ENCODE measurements at places on chromosomes 1 and 21. TPM values are rescaled to one million over a fixed set of nuclear protein-coding genes. Genes with fewer than 3 reads are reported as not detected.

DNA sequence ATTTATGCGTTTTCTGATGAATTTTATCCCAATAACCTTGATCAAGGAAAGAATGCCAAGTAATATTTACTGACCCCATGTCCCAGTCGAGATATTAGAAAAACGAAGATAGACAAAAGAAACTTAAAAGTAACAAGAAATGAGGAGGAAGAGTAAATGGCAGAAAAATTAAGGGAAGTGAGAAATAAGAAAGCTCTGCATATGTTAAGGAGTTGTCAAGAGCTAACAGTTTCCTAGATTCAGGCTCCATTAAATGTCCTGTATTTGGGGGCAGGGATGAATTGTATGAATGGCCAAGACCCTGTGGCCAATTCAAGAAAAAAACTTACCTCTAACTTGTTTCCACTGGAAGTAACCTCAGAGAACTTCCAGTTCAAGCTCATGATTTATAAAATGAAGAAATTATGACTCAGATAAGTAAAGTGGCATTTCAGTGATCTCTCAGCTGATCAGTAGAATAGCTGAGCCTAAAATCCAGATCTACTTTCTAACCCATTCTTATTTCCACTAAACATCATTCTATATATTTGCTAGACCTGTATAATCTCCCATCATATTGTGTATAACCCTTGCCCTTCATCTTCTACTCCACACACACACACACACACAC lies 73.2 kb downstream of the ZC3H11B start:
- H3K4me3 ChIP-seq: no peak overlapping the region
- H3K36me3 ChIP-seq: peaks cover 2% of the 10 kb centered on the region
- no peaks in the 10 kb centered on the region for H3K27me3 ChIP-seq
- no peak overlapping the region for H3K27ac ChIP-seq

- no peaks in the 10 kb centered on the region for H3K4me1 ChIP-seq
- H3K27ac ChIP-seq: no peak overlapping the region
- no peak for DNase-seq
- H3K36me3 ChIP-seq: no peaks in the 10 kb centered on the region
- H3K4me3 ChIP-seq: no peak overlapping the region
Observed at GRCh38 chr1:89980605-89981004, 14.3 kb upstream of the ZNF326 start.

- H3K4me1 ChIP-seq: no peaks in the 10 kb centered on the region
- no peak overlapping the region for H3K4me3 ChIP-seq
- DNase-seq: no peak
- H3K36me3 ChIP-seq: no peaks in the 10 kb centered on the region
- no peak overlapping the region for H3K27ac ChIP-seq
Observed at GRCh38 chr1:102691592-102692090, 416.7 kb downstream of the COL11A1 start.

DNA sequence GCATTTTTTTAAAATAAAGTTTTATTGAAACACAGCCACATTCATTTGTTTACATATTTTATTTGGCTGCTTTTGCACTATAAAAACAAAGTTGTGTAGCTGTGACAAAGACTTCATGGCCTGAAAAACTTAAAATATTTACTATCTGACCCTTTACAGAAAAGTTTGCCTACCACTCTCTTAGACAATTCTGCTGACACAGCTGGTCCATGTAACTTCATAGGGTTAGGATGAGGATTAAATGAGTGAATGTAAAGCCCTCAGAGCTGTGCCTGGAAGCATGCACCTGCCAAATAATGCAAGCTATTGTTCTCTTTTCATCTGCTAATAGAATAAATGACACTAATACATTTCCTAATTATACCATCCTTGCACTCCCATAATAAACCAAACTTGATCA lies 67.7 kb downstream of the FCRL5 start:
- H3K4me3 ChIP-seq: no peak overlapping the region
- H3K27me3 ChIP-seq: peaks cover 7% of the 10 kb centered on the region
- H3K36me3 ChIP-seq: no peaks in the 10 kb centered on the region
- H3K27ac ChIP-seq: no peak overlapping the region

GRCh38 chr21:43634618-43635017 lies 24.7 kb downstream of the HSF2BP start:
- H3K27me3 ChIP-seq: no peaks in the 10 kb centered on the region
- DNase-seq: no peak

- H3K4me1 ChIP-seq: peaks cover 65% of the 10 kb centered on the region
- H3K27ac ChIP-seq: no peak overlapping the region
- DNase-seq: no peak
- H3K36me3 ChIP-seq: peaks cover 1% of the 10 kb centered on the region
Observed at GRCh38 chr1:27149084-27149761, 5.7 kb downstream of the SLC9A1 start.

DNA sequence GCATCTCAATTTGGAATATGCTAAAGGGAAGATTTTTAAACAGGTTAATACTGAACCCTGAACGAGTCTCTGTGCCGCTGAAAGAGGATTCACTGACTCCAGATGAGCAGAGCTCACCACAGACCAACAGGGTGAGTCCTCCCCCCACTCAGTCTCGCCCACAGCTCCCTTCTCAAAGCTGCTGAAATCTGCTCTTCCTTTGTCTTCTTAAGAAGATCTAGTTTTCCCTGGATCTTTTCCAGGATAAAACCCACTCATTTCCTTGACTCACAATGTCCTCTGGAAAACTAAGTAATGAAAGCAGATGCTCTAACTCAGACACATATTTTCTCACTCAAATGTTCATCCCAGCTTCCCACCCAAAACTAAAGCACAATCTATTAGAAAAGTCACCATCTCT lies 447.0 kb upstream of the PKN2 start:
- H3K27ac ChIP-seq: no peak overlapping the region
- H3K4me3 ChIP-seq: no peak overlapping the region
- no peaks in the 10 kb centered on the region for H3K36me3 ChIP-seq
- H3K4me1 ChIP-seq: no peaks in the 10 kb centered on the region
- peaks cover 8% of the 10 kb centered on the region for H3K27me3 ChIP-seq
- no peak for DNase-seq

DNA sequence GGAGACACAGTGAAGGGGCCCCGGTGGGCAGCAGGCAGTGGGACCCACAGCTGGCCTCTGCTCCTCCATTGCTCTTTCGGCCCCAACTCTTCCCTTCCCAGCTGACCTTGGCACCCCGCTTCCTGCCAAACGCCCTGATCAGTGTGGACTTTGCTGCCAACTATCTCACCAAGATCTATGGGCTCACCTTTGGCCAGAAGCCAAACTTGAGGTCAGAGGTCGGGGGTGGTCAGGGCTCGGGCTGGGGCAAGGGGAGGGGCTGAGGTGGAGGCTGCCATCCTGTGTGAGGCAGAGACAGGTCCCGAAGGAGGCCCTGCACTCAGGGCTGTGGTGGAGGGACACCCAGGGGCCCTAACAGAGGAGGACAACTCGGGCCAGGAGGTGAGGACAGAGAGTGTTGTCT lies 13.7 kb downstream of the PODN start:
- H3K4me1 ChIP-seq: no peaks in the 10 kb centered on the region
- no peak overlapping the region for H3K27ac ChIP-seq
- no peak overlapping the region for H3K4me3 ChIP-seq
- no peaks in the 10 kb centered on the region for H3K36me3 ChIP-seq
- no peak for DNase-seq

DNA sequence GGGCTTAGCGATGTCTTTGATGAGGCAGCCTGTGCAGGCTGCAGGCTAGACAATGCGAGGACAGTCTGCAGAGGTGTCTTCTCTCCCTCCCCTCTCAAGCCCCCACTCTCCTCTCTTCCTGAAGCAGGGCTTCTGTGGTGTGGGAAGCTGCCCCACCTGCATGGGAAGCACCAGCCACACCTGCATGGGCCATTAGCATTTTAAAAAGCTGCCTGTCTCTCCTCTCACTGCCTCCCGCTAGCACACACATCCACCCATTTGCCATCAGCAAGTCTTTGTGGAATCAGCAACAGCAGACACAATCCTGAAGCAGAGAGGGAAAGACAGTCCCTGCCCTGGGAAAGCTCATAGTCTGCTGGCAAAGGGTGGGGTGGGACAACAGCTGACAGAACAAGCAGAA lies 53.1 kb downstream of the NAV1 start:
- no peaks in the 10 kb centered on the region for H3K4me1 ChIP-seq
- no peak overlapping the region for H3K27ac ChIP-seq
- H3K27me3 ChIP-seq: peaks cover 9% of the 10 kb centered on the region
- H3K4me3 ChIP-seq: no peak overlapping the region

DNA sequence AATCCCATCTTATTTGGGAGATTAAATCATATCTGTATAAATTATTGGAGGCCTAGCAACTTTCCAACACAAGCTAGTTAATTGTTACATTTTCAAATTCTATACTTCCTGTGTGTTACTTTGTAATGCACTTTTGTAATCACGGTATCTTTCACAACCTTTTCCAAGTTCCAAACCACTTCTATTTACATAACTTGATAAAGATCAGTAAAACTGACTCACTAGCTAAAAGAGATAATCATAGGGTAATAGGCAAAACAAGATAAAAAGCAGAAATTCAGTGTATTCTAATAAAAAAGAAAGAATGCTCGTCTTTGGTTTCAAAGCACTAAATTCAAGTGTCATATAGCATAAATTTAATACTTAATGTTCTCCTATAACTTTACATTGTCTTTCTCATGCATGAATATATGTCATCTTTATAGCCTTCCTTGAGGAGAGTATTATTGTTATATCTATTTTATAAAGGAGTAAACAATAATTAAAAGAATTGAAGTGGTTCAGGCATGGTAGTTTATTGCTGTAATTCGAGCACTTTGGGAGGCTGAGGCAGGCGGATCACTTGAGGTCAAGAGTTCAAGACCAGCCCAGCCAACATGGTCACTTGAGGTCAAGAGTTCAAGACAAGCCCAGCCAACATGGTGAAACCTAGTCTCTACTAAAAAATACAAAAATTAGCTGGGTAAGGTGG lies 66.4 kb downstream of the RGS13 start:
- no peaks in the 10 kb centered on the region for H3K36me3 ChIP-seq
- H3K27me3 ChIP-seq: no peaks in the 10 kb centered on the region
- DNase-seq: no peak
- H3K4me3 ChIP-seq: no peak overlapping the region

GRCh38 chr1:69700770-69701169 lies 133.0 kb downstream of the LRRC7 start:
- H3K36me3 ChIP-seq: peaks cover 1% of the 10 kb centered on the region
- H3K4me1 ChIP-seq: no peaks in the 10 kb centered on the region
- DNase-seq: no peak
- H3K4me3 ChIP-seq: no peak overlapping the region

GRCh38 chr1:242784084-242784483 lies 259.6 kb upstream of the PLD5 start:
- H3K27ac ChIP-seq: no peak overlapping the region
- H3K4me1 ChIP-seq: no peaks in the 10 kb centered on the region
- no peaks in the 10 kb centered on the region for H3K36me3 ChIP-seq
- H3K27me3 ChIP-seq: peaks cover 7% of the 10 kb centered on the region
- DNase-seq: no peak
- H3K4me3 ChIP-seq: no peak overlapping the region

DNA sequence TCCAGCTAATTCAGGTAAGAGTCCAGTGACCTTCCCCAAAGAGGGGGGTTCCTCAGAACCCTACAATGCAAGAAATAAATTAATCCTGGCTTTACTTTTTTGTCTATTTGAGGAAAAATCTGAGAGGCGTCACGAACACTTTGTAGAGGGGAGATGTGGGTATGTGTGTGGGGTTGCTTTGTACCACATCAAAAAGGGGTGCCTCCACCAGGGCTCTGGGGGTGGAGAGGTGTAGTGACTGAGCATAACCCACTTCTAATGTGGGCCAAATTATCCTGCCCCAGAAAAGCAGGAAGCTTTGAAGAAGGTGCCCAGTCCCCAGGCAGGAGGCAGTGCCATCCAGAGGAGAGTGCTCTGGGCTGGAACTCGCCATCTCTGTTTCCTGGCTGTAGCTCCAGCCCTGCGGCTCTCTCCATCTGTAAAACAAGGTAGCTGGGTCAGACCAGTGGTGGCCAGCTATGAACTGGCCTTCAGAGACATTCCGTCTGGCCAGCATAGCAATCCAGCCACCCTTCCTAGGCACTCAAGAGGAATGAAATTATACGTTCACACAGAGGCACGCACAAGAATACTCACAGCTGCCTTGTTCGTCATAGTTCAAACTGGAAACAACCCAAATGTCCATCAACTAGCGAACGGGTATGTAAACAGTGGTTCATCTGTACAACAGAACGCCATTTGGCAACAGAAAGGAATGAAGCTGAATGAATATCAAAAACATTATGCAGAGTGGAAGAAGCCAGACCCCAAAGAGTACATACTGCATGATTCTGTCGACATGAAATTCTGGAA lies 45.4 kb upstream of the TNFRSF1B start:
- no peak overlapping the region for H3K4me3 ChIP-seq
- H3K27me3 ChIP-seq: no peaks in the 10 kb centered on the region
- H3K36me3 ChIP-seq: peaks cover 19% of the 10 kb centered on the region
- no peak for DNase-seq
- peaks cover 40% of the 10 kb centered on the region for H3K4me1 ChIP-seq

- peaks cover 2% of the 10 kb centered on the region for H3K36me3 ChIP-seq
- DNase-seq: no peak
- no peak overlapping the region for H3K4me3 ChIP-seq
Observed at GRCh38 chr1:118395430-118395991, 210.5 kb upstream of the SPAG17 start.

DNA sequence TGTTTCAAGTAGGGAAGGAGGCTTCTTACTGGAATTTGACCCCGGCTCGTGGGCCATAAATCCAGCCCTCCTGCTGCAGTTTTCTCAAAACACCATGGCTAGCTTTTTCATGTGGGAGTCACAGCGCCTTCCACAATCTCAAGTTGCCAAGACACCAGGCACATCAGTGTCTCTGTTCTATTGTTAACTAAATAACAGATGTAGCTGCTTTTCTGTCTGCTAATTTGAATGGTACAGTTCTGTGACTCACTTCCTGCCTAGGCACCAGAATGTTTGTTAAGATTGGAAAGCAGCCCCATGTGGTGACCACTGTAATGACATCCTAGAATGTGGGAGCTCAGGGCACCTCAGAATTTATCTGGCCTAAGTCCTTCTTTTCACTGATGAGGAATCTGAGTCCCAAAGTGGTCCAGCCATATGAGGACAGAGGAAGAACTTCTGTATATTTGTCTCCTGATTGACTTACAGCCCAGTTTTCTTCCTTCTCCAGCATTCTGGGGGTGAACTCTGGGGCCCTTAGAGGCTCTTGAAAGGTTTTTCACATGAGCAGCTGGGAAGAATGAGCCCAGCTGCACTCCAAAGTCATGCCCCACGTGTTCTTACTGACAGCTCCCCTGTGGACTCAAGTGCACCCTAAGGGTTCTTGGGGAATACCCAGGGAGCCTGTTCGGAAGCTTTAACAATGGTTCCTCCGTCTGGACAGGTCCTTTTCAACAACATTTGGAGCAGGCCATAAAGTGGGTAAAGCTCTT lies 27.5 kb downstream of the TRIM45 start:
- DNase-seq: peak; percentile 49
- peaks cover 21% of the 10 kb centered on the region for H3K36me3 ChIP-seq
- H3K27me3 ChIP-seq: no peaks in the 10 kb centered on the region
- H3K27ac ChIP-seq: no peak overlapping the region
- peak overlapping the region; percentile 22 for H3K4me3 ChIP-seq
- H3K4me1 ChIP-seq: peaks cover 29% of the 10 kb centered on the region

- H3K36me3 ChIP-seq: no peaks in the 10 kb centered on the region
- H3K27ac ChIP-seq: no peak overlapping the region
Observed at GRCh38 chr21:42108554-42109340, 37.6 kb downstream of the UMODL1 start.

CYP4X1 gene
- not detected for total RNA-seq

PRRX1 gene
- total RNA-seq: not detected

KRTAP19-4 gene
- not detected for total RNA-seq

OBSCN gene
- total RNA-seq: 25.0 TPM

FNDC5 gene
- total RNA-seq: not detected

VASH2 gene
- total RNA-seq: 0.62 TPM

All from activated T-cell treated with anti-CD3 and anti-CD28 coated beads, Interleukin-2, amount 50 U/mL, for 72 hours (primary cell).